Stimulated activated CD4-positive, alpha-beta T cell treated with anti-CD3 and anti-CD28 coated beads, Interleukin-2, amount 100 ng/mL, for 48 hours (primary cell): ENCODE measurements at places on chromosomes 16 and 17.

DNA sequence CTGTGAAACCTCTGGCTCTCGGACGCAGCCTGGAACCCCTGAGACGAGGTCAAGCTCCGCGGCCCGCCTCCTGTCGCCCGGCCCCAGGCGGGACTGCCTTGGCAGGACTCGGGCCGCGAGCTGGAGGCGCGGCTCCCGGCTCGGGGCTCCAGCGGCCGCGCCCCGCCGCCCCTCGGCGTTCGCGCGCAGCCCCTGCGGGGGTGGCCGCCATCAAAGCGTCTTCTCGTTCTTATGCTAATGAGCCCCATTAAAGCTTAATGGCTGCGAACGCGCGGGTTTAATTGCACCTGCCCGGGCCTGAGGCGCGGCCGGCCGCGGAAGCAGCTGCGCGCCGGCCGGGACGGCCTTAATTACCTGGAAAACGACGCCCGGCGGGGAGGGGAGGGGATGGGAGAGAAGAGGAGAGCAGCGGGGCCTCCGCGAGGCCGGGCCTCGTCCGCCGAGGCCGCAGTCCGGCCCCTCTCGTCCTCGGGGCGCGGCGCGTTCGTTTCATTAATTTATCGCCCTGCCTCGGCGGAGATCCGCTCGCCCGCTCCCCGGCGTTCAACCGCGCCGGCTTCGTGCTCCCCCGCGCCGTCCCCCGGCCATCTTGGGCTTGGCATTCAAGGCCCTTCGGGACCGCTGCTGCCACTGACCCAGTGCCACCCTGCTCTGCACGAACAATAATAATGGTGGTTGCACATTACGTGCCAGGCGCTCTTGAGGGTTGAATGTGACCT, 19.2 kb downstream of the RAI1 start:
- no peak for DNase-seq

DNA sequence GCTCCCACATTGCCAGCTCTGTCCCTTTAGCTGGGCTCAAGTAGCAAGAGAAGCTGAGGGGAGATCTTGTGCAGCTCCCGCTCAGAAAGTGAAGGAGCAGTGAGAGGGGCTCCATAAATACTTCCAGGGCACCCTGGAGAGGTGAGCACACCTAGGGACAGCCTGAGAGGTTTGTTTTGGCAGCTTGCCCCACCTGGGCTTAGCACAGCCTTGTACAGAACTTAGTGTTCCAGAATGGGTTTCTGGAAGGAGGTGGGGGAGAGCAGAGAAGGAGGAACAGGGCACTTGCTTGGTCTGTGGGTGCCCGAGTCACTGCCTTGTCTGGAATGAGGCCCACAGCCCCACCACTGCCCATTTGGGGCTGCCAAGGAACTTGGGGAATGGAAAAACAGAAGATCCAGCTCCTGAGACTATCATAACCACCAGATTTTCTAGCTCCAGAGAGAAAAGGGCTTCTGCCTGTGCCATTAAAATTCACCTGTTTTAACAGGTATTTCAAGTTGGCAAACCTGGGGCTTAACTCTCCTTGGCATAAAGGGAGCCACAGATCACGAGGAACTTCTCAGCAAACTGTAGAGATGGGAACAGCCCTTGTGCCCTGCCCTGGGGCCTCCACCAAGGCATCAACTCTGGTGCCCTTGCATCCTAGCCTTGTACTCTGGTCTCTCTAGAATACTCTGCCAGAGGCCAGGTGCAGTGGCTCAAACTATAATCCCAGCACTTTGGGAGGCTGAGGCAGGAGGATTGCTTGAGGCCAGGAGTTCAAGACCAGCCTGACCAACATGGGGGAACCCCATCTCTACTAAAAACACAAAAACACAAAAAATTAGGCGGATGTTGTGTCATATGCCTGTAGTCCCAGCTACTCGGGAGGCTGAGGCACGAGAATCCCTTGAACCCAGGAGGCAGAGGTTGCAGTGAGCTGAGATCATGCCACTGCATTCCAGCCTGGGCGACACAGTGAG, 1.9 kb downstream of the PRR15L start:
- no peak for DNase-seq

GRCh38 chr16:58450590-58450989, 49.4 kb upstream of the NDRG4 start:
- DNase-seq, result no peak

DNA sequence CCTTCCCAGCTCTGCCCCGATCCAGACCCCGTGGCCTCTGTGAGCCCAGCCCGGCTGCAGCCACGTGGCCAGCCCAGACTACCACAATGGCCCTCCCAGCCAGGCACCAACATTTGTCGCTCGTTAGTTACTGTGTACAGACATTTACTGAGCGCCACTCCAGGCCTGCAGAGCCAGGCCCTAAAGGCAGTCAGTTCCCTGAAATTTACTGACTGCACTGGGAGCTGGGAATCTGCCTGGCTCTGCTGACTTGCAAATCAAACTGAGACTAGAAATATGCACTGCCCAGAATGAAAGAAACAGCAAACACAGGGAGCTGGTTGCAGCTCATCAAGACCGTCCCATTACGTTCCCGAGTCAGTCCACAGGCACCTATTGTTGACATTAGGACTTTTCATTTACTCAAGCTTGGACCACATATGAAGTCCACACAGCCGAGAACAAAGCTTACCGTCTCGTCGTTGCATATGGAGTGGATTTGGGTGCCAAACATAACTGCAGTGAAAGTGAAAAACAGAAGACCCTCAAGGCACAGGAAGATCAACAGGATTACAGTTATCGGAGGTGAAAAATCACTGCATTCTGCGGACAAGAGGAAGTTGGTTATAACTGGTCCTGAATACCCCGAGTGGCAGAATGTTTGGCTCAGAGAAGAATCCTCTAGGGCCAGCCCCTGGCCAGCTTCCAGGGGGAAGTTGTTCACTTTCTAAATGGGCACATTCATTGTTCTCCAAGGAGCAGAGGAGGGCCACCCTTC, 34.5 kb downstream of the ZDHHC7 start:
- no peak for DNase-seq

DNA sequence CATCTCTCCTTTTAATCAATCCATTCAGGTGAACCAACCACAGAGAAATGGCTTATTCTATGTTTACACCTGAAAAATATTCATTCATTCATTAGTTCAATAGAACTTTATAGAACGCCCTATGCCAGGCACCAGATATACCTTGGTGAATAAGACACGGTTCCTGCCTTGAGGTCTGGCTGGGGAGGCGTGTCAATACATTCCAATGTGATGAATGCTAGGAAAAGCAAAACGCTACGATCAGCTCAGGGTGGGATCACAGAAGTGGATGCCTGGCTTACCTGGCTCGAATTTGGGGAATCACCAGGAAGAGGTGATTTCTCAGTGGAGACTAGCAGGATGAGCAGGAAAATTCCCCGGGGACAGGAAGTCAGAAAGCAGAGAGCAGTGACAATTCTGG, 17.5 kb upstream of the WFIKKN2 start:
- DNase-seq, result no peak

- DNase-seq, result no peak
Measured at GRCh38 chr16:14307527-14308367, 236.6 kb downstream of the MRTFB start.

- no peak for DNase-seq
Measured at GRCh38 chr16:57613514-57613913, 14.9 kb upstream of the ADGRG1 start.

DNA sequence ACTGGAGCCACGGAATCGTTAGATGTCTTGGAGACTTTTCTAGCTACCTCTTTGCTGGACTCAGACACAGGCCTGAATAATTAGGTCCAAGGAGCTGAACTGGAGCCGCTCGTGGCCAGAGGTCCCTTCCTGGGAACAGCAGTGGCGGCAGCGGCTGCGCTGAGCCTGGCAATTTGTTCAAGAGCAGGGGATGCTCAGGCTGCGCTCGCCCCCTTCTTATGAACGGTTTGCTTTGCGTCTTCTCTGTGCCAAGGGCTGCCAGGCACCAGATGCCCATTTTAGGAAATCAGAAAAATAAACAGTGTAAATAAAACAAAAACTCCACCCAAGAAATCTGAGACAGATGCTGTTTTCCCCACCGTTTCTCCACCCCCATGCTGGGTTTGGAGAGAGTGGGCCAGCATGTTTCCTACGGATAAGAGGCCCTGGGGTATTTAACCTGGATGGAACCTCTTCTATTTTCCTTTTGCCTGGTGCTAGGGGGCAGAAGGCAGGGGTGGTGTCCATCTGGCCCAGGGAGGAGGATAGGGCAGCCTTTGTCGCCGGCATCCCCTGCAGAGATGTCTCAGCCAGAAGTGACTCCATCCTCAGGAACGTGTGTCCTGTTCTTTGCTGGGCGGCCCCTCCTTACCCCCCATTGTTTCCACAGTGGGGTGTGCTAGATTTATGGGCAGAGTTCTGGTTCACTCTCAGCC, 163.4 kb downstream of the SEC14L1 start:
- no peak for DNase-seq

DNA sequence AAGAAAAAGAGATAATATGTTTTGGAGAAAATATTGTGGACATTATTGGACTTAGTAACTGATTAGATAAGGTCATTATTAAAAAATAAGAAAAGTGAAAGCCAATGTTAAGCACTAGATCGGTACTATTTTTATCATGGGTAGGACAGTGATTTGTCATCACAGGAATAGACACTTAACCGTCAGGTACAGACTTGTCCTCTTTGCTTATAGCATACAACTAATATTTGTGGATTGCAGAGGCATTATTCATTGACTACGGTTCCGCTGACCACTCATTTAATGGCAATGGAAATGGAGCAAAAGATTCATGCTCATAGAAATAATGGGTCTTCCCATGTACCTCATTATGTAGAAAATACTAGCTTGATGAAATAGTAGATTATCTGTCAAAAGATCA, 596.3 kb upstream of the CA10 start:
- no peak for DNase-seq

- DNase-seq, result peak; percentile 27
Measured at GRCh38 chr16:10895053-10895946, 18.3 kb downstream of the CIITA start.

GRCh38 chr16:57012353-57012752, 23.0 kb downstream of the NLRC5 start:
- DNase-seq, result no peak

GRCh38 chr17:40168262-40168832, 8.9 kb upstream of the RAPGEFL1 start:
- DNase-seq, result no peak

DNA sequence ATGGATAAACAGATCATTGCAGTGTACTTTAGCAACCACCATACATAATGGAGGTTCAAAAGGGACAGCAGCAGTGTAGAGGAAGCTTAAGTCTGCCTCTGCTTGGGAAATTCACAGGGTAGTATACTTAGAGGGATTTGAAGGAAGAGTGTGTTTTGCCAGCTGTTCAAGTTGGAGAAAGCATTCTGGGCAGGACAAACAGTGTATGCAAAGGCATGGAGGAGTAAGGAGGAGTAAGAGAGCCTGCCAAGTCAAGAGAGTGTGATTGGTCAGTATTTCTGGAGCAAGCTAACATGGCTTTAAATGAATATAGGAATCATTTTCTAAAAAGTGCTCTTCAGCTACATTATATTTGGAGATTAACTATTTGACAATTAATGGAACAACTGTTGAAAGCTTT, 22.9 kb upstream of the PHAF1 start:
- DNase-seq, result no peak

GRCh38 chr17:15364615-15365014, 23.2 kb upstream of the TEKT3 start:
- DNase-seq, result no peak
